Muscle of arm (tissue), 14 donors: ENCODE measurements at places on chromosomes 6 and 20. TPM values are rescaled to one million over a fixed set of nuclear protein-coding genes. Genes with fewer than 3 reads are reported as not detected.

Gene EEF1A2
- 382 TPM for polyA plus RNA-seq

Gene BTN2A1
- 29.1 TPM for polyA plus RNA-seq

Gene HSPA12B
- 32.6 TPM for polyA plus RNA-seq

GRCh38 chr6:15256538-15257271 is 10.8 kb downstream of the JARID2 start:
- DNase-seq, result no peak

DNA sequence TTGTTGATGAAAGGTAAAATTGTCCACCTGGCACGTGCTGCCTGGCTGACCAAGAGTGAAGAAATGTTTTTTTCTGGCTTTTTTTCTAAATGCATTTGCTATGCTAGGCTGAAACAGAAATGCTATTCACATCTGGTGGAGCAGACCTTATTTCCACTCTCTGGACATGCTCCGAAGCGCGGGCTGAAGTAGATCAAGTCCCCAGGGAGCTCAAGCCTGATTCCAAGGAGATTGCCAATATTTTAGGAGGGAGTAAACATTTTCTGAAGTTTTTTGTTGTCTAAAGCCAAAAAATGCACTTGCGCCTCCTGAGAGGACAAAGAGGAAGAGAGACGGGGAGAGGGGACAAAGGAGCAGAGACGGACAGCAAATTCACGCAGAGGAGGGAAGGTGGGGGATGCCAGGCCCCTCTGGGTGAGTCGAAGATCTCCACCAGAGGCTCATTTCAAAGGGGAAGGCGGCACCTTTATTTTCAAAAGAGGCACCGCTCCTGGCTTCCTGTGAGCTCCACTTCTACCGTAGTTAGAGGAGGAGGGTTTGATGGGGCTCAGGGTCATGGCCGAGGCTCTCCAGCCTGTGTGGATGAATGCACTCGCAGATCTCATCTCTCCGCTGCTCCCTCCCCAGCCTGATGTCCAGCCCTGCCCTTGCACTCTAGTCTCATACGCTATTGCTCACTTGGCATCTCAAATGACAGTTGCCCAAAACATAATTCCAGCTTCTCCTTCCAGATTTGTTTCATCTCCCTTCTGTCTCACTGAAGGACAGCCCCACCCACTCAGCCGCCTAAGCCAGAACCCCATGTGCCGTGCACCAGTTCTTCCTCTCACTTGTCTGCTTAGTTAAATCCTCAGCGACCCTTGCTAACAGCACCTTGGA is 23.1 kb upstream of the SMOC2 start:
- DNase-seq, result peak; percentile 80

DNA sequence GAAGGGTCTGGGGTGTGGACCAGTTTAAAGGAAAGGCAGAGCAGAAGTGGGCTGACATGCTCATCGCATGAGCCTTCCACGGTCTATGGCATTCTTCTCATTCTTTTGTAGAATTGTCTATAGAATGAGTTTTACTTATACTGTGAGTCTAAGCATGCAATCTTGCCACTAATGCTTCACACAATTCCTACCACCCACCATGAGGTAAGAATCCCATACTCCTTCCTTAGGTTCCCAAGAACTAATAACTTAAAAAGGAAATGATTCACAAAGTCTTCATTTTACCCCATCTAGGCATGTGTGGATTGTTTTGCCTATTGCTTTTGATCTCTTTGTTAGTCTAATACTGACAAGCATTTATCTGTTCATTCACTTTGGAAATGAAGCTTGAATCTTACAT is 195.2 kb downstream of the LY86 start:
- DNase-seq, result no peak

- no peak for DNase-seq
Observed at GRCh38 chr6:168242940-168243225, 76.7 kb downstream of the DACT2 start.

DNA sequence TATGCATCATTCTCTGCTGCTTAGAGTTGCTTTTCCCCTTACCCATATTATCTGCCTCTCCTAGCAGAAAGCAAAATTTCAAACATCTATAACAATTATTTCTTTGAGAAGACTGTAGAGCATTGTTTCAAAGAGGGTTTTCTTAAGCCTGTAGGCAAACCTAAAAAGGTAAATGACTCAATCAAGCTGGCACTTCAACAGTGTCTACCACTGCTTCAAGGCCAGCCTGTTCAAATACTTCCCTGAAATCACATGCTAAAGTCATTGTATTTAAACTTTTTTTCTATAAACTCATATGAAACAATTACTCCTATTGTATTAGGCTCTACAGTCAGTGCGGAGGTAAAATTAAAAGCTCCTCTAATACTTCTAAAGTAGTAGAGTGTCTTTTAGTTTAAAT is 87.1 kb downstream of the OGFRL1 start:
- no peak for DNase-seq

DNA sequence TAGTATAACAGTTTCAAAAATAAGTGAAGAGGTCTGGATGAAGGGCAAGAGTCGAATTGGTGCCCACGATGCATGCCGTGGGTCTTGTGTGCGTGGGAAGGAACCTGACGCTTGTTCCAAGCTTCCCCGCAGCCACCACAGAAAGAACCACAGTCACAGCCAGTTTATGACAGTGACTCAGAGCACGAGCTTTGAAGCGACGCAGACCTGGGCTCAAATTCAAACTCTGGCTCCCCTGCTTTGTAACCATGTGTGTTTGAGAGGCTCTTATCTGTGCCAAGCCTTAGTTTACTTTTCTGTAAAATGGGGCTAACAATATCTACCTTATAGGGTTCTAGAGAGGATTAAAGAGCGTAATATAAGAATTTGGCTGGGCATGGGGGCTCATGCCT is 65.5 kb downstream of the SYNJ2 start:
- no peak for DNase-seq

DNA sequence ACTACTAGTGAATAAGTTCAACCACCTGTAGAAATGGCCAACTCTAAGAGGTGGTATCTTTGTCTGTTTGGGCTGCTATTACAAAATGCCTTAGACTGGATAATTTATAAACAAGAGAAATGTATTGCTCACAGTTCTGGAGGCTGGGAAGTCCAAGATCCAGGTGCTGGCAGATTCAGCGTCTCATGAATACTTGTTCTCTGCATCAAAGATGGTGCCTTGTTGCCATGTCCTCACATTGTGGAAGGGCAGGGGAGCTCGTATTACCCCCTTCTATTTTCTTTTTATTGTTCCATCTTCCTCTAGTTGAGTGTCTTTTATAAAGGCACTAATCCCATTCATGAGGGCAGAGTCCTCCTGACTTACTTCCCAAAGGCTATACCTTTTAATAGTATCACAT is 58.0 kb downstream of the LRRC1 start:
- DNase-seq, result no peak

- DNase-seq, result no peak
Observed at GRCh38 chr6:150267686-150268561, 100.9 kb upstream of the IYD start.

GRCh38 chr6:20916086-20916485 is 381.8 kb downstream of the CDKAL1 start:
- no peak for DNase-seq

GRCh38 chr6:121498481-121499276 is 63.2 kb downstream of the GJA1 start:
- DNase-seq, result no peak
